ENCODE measurements at places on chromosomes 13 and 19. TPM values are rescaled to one million over a fixed set of nuclear protein-coding genes. Genes with fewer than 3 reads are reported as not detected.

- peak; percentile 16 for DNase-seq
Observed at GRCh38 chr13:114062341-114062740, 70.1 kb downstream of the RASA3 start.

- DNase-seq: no peak
Observed at GRCh38 chr19:36079389-36079945, 24.8 kb downstream of the WDR62 start.

The STAP2 gene
- 3.6 TPM for total RNA-seq

- DNase-seq: no peak
Observed at GRCh38 chr19:16969135-16969534, 57.5 kb downstream of the CPAMD8 start.

DNA sequence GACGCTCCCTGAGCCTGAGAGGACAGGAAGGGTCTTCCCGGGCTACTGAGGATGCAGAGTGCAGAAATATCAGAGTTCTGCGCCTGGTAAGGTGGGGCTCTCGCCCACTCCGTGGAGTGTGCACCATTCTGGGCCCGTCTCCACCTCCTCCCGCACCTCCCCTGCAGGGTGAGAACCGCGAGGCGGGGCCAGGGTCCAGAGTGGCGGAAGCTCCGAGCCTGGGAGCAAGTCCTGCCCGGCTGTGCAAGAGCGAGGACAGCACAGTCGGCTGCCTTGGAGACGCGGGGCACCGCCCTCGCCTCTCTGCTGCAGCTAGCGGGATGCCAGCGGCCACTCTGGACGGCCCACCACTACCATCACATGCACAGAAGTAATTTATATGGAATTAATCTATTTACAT is 2304.4 kb downstream of the PCDH9 start:
- no peak for DNase-seq

Measured in heart left ventricle (tissue), 16 donors.